ENCODE measurements at places on chromosomes 4 and X.

- DNase-seq = peak; percentile 26
Measured at GRCh38 chr4:86816501-86817273, 32.5 kb downstream of the SLC10A6 start.

GRCh38 chr4:126182336-126182735 lies 867.6 kb downstream of the FAT4 start:
- DNase-seq = no peak

GRCh38 chr4:39812500-39812899 lies 114.6 kb downstream of the UBE2K start:
- no peak for DNase-seq

GRCh38 chr4:61666244-61666643 lies 466.1 kb downstream of the ADGRL3 start:
- DNase-seq = peak; percentile 32

DNA sequence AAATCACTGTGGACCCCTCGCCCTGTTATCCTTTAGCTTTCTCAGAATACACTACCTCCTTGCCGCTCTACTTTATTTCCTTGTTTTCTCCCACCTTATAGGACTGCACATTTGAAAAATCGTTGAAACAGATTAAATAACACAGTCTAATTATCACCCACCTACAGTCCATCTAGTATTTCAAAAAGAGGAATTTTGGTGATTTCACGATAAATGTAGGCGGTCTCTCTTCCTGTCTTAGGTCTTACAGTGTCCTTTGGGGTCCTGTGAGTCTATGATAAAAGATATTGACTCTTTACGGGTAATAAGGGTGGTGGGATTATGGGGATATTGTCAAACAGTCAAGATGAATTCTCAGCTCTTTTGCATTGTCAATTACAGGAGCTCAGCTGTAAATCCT lies 2.4 kb upstream of the TBL1X start:
- DNase-seq = no peak

GRCh38 chr4:187903106-187903505 lies 92.5 kb upstream of the ZFP42 start:
- no peak for DNase-seq

DNA sequence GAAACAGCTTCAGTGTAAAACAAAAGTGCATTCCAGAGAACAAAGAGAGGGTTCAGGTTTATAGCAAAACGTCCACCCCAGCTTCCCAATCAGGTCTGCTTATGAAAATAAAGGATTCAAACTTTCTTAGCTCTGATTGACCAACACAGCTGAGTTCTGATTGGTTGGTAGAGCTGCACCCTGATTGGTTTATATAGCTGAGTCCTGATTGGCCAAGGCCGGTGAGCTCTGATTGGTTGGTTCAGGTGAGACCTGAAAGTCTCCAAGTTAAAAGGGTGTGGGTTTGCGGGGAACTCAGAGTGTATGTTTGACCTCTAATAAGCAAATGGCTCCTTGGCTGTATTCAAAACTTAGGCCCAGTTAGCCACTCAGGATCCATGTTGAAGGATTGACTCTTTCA lies 20.9 kb downstream of the CLRN2 start:
- DNase-seq = no peak

GRCh38 chr4:154877110-154877760 lies 96.2 kb downstream of the RBM46 start:
- no peak for DNase-seq

DNA sequence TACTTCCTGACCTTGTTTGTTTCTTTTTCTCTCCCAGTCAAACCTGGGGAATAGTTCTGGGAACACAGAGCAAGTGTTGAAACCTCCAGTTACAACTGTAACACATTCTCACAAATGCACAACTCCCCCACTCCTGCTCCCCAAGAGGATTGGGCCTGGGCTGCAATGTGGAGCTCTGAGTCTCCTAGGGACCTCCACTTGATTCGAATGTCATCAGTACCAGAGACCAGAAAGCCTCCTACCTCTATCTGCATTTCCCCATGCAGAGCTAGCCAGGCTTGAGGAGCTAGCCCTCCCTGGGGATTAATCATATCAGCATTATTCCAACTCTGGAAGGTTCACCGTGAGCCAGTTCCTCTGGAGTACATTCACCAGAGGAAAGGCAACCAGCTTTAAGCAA lies 41.7 kb upstream of the CITED1 start:
- DNase-seq = no peak

GRCh38 chr4:149785696-149786431 lies 29.8 kb downstream of the IQCM start:
- peak; percentile 62 for DNase-seq

DNA sequence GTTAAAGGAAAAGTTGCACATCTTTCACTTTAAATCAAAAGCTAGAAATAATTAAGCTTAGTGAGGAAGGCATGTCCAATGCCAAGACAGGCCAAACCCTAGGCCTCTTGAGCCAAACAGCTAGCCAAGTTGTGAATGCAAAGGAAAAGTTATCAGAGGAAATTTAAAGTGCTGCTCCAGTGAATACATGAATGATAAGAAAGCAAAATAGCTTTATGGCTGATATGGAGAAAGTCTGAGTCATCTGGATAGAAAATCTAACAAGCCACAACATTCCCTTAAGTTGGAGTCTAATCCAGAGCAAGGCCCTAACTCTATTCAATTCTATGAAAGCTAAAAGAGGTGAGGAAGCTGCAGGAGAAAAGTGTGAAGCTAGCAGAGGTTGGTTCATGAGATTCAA lies 23.8 kb downstream of the NPFFR2 start:
- no peak for DNase-seq

GRCh38 chr4:5827108-5828004 lies 65.5 kb downstream of the CRMP1 start:
- no peak for DNase-seq

- no peak for DNase-seq
Measured at GRCh38 chr4:85905761-85906160, 430.8 kb downstream of the ARHGAP24 start.

DNA sequence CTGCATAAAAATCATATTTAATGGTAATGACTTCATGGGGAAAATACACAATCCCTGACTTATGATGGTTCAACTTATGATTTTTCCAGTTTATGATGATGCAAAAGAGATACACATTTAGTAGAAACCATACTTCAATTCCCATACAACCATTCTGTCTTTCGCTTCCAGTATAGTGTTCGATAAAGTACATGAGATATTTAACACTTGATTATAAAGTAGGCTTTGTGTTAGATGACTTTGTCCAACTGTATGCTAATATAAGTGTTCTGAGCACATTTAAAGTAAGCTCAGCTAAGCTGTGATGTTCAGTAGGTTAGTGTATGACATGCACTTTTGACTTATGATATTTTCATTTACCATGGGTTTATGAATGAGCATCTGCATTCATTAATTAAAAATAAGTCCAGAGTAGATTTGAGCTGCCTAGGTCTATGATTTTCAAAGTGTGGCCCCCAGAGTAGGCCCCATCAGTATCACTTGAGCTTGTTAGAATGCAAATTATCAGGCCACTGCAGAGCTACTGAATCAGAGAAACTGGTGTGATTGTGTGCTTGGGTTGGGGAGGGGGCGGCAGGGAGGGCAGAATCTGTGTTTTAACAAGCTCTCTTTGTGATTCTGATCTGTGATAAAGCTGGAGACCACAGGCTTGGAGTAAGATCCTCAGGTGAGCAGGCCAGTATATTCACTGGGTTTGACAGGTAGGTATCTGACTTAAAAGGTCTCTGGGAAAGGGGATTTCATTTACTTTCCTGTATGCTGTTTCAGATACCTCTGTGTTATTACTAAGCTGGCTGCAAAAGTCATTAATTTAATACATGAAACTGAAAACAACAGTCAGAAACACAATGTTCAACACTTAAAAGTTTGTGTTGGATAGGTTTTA lies 8.4 kb downstream of the ATP10D start:
- no peak for DNase-seq

GRCh38 chr4:125316791-125317524 lies 2.2 kb downstream of the FAT4 start:
- no peak for DNase-seq

GRCh38 chr4:186647821-186648220 lies 75.8 kb downstream of the FAT1 start:
- DNase-seq = no peak

- DNase-seq = no peak
Measured at GRCh38 chrX:107678957-107679740, 50.8 kb downstream of the PRPS1 start.

DNA sequence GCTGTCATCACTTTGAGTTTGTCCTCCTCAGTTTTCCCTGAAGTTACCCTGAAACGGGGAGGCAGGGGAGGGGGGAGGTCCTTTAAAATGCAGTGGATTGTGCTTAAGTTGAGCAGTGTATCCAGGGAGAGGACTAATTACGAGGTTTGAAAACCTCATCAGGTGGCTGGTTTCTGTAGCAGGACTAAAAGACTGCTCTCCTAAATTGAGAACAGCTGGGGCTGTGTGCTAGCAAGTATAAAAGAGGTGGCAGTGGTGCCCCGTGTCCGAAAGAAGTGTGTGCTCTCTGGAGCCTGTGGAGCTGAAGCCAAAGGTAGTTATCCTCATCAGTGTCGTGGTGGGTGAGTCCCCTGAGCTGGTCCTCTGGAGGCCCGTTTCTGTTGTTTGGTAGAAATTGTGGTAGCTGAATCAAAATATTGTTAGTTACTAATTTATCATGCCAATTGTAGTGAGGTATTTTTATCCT lies 37.2 kb upstream of the CYP2U1 start:
- DNase-seq = no peak

GRCh38 chr4:3371033-3372001 lies 70.5 kb upstream of the HGFAC start:
- DNase-seq = no peak

DNA sequence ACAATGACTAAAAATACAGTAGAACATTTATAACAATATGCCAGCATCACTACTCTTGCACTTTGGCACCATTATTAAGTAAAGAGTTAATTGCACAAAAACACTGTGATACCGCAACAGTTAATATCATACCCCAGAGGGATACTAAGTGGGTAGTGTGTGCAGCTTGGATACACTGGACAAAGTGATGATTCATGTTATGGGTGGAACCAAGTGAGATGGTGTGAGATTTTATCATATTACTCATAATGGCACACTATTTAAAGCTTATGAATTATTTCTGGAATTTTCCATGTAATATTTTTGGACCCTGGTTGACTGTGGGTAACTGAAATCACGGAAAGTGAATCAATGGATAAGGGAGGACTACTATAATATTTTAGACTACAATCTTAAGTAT lies 265.3 kb downstream of the PCDH18 start:
- DNase-seq = no peak

DNA sequence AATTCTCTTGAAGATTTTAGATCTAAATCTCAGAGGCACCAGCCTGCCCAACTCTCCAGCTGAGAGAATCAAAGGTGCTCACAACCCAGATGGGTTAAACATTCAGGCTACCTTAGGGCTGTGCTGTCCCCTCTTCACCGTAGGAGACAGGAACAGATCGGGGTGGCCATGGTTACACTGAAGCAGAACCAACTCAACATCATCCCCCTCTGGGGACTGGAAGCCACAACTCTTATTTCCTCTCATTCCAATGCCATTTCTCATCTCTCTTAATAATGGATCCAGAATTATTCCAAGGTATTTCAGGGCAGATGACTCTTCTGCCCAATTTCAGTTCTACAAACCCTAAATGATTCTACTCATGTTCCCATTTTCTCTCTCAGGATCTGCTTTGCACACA lies 109.7 kb downstream of the NKX6-1 start:
- DNase-seq = no peak

DNA sequence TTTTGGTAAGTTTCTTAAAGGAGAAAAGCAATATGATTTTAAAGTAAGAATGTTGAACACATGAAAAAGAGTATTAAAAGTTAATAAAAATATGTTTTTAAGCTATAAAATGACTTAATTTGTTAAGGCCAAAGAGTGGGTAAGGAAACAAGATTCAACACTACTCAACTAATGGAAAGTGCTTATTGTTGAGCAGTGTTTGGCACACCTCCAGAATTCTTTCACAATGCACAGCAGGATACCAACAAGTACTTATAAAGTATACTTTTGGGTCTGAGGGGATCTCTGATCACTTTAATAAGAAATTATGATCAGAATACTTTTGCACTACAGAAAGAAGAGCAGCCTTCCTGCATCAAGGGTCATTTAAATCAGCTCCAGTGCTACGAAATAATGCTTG lies 5.9 kb downstream of the LAMP2 start:
- no peak for DNase-seq

- DNase-seq = no peak
Measured at GRCh38 chr4:100261346-100261745, 71.1 kb upstream of the DDIT4L start.

DNA sequence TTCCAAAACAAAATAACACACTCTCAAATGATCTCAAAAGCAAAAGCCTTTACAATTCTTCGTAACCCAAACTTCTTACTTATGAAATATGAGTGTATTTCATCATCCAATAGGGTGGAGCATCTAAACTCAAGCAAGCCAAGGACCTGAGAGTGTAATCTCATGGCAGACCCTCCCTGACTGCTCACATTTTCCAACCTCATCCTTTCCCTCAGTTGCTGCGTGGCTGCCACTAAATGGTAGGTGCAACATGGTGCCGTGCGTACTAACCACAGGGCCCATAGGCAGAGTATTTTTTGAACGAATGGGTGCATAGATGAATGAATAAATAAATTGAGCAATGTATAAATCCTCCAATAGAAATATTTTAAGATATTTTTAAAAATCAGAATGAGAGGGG lies 45.4 kb downstream of the TTC29 start:
- DNase-seq = no peak

DNA sequence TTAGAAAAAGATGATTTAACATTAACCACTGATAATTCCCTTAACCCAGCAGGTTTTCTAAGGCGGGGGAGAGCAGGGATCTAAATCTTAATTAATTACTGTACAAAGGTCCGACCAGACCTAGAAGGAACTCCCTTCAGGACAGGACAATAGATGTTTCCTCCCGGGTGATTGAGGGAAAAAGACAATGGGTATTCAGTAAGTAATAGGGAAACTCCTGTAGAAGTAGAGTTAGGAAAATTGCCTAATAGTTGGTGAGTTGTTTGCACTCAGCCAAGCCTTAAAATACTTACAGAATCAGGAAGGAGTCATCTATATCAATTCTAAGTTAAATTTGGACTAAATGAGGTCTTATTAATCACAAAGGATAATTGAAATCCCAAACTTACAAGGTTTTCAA lies 5.8 kb upstream of the SRD5A3 start:
- no peak for DNase-seq

GRCh38 chr4:185068837-185069236 lies 50.5 kb downstream of the HELT start:
- no peak for DNase-seq

DNA sequence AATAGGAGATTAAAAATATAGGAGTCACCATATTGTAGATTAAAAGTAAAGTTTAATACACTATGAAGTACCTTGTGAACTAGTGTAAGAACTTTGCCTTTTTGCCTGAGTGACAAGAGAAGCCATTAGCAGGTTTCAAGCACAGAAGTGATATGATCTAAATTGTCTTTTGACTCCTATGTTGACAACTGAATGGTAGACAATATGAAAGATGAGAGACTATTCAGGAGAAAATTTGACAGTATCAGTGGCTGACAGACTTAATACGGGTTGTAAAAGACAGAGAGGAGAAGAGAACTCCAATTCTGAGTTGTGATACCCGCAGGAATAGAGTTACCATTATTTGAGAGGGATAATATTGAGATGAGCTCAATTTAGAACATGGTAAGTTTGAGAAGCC lies 1259.8 kb downstream of the PCDH7 start:
- DNase-seq = no peak

- no peak for DNase-seq
Measured at GRCh38 chrX:130728208-130728607, 174.8 kb downstream of the ENOX2 start.

- DNase-seq = no peak
Measured at GRCh38 chrX:48470110-48470832, at the start of gene SLC38A5. SLC38A5 (minus strand) TSS chrX:48470260; CDS start chrX:48467924, 2,336 bp downstream.
